ENCODE measurements at places on chromosomes 7 and 10.
A peak's percentile ranks its signal among the peaks of the same experiment; 100 is the strongest.

DNA sequence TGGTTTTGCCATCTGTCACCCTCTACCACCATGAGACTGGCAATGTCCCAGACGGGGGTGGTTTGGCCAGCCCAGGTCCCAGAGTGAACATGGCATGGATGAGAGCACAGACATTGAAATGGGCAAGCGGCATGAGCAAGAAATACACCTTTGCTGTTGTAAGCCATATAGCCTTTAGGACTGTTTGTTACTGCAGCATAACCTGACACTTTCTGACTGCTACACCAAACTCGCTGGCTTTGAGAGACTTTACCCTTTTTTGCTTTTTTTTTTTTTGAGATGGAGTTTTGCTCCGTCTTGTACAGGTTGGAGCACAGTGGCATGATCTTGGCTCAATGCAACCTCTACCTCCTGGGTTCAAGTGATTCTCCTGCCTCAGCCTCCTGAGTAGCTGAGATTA is 5.2 kb upstream of the MUC3A start:
- no peak for DNase-seq

GRCh38 chr10:6958711-6959110 is 378.6 kb upstream of the PRKCQ start:
- no peak for DNase-seq

DNA sequence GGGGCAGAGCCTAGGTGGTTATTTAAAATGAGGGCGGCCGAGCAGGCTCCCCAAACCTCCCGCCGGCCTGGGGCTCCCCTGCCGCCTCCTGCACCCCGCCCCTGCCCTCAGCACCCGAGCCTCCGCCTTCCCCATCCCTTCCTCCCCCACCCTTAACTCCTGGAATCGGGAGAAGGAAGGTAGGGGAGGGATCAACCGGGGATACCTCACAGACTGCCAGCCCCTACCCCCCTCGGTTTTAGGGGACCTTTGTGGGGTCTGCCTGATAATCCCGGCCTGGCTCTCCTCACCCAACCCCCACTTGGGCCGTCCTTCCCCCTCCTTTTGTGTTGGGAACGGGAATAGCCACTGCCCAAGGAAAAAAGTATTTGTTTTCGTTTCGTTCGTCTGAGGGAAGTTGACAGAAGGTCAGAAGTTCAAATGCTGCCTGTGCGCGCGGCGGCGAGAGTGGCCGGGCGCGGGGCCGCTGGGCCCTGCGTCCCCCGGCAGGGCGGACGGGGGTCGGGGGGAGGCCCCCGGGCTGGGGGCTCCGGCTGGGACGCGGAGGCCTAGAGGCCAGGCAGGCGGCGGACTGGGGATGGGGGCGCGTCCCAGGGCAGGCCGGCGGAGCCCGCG is 2.8 kb downstream of the SHH start:
- DNase-seq: no peak

GRCh38 chr7:85890244-85890811 is 703.5 kb upstream of the SEMA3D start:
- peak; percentile 2 for DNase-seq

GRCh38 chr10:72783410-72783833 is 91.5 kb downstream of the MCU start:
- DNase-seq: no peak

DNA sequence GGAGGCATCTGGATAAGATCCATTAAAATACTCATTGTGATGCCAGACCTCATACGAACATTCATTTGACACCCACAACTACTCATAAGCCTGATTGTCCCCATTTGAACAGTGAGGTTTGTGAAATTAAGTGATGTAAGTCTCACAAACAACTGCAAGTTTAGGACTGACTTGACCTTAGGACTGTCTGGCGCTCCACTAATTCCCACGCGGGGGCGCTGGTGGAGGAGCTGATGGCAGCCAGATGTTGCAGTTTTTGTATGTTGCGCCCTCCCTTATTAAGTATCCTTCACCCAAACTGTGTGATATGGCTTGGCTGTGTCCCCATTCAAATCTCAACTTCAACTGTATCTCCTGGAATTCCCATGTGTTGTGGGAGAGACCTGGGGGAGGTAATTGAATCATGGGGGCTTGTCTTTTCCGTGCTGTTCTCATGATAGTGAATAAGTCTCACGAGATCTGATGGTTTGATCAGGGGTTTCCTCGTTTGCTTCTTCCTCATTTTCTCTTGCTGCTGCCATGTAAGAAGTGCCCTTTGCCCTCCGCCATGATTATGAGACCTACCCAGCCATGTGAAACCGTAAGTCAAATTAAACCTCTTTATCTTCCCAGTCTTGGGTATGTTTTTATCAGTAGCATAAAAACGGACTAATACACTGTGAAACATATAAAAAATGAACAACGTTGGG is 20.3 kb upstream of the TIAL1 start:
- no peak for DNase-seq

DNA sequence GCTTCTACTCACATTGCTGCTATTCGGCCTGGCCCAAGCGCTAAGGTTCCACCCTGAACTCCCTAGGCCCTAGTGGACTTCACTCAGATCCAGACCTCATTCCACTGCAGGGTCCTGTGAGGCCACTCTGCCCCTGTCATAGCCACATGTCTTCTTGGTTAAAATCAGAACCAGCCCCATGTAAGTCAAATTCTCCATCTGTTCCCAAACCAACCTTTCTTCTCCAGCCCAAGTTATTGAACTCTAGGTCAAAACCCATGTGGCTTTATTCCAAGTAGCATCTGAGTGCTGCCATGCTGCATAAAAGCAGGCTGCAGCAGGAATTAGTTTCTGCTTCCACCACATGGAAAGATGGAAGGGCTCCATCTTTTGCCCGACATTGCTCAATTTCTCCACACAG is 281.2 kb downstream of the SNX13 start:
- no peak for DNase-seq

- no peak for DNase-seq
These were observed 73.9 kb downstream of the TMEM130 start for GRCh38 chr7:98795741-98796493.

DNA sequence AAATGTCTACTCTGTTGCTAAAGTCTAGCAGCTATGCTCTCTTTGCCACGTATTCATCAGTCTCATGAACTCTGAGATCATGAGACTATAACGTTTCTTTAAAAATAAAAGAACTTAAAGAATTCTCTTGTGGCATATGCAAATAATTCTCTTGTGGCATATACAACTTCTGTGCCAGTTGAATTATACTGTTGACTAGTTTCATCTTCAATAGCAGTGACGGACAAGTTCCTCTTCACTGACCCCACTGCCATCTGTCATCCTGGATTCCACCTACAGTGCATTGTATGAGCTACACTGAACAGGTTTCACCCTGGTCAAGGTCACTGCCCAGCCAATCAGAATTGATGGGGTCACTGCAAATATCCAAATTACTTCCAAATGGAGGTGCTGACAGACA is 88.2 kb downstream of the CD36 start:
- no peak for DNase-seq

- DNase-seq: no peak
These were observed 50.8 kb downstream of the GSDME start for GRCh38 chr7:24706211-24707170.

DNA sequence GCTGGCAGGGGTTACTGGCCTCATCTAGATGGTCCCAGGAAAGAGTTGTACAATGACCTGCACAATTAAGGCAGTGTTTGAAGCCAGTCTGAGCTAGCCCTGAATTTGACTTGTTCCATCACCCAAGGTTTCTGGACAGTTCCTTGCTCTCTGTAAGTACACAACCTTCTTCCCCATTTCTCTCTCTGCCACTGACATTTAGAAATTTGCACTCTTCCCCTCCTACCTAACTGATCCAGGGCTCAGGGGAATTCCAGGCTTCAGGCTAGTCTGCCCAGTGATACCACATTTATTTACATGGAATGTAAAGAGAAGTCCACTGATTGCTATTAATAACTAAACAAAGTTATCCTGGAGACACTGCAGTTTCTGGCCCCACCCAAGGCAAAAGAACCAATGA is 139.0 kb upstream of the GPR26 start:
- no peak for DNase-seq

- DNase-seq: no peak
These were observed 10.3 kb downstream of the MAT1A start for GRCh38 chr10:80279146-80279545.

DNA sequence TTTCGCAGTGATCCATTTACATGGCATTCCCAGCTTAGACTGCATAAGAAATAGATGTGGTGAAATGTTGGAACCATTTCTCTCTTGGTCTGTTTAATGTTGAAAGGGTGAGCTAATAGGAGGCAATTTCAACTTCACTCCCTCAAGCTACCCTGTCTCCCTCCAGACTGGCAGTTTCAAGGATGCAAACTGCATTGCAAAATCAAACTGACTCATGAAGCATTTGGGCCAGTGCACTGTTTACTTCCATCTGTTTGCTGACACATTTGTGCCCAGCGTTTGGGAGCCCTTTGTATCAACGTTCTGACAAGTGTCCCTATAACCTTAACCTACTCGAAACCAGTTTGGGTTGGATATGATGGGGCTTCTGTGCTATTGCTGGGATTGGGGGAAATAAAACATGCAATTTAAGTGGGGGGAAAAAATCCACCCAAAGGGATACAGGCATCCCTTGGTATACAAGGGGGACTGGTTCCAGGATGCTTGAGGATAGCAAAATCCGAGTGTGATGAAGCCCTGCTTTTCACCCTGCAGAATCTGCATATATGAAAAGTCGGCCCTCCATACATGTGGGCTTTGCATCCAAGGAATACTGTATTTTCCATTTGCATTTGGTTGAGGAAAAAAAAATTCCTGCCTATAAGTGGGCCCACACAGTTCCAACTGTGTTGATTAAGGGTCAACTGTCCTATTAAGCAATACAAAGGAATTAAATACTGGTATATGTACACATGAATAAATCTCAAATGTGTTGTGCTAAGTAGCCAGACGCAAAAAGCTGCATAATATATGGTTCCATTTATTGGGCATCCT is 15.6 kb downstream of the RHEB start:
- no peak for DNase-seq

DNA sequence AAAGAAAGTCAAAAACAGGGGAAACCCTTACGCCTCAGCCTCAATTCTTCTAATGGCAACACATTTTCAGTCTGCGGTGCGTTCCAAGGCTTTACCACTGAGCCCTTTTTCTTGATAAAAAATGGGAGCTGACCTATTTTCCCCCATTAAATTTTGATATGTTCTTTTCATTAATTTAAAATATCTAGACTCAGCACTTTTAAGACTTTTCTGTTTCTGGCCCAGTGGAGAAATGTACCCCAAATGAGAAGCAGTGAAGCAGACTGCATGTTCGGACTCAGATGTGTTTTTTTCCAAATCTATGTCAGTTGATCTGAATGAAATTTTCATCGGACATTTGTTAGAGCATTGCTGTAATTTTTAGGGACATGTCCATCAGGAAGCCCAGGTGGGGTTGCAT is 126.2 kb downstream of the SEC23IP start:
- DNase-seq: no peak

GRCh38 chr10:51204066-51204465 is 129.8 kb downstream of the PRKG1 start:
- DNase-seq: no peak

DNA sequence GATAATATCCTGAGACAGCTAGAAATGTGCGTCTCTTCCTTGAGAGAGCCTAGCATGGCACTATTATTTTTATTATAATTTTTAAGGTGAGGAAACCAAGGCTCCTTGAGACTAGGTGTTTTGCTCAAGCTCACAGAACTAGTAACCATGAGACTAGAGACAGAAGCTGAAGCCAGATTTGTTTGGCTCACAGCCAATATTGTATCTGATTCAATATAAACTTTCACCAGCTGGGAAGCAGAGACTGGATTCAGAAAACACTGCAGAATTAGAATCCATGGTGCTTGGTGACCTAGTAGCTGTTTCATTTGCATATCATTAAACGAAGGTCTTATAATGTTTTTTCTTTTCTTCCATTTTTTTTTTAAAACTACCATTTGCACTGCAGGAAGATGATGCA is 64.4 kb downstream of the DNAJB9 start:
- DNase-seq: no peak

GRCh38 chr10:75967491-75967890 is 536.1 kb downstream of the LRMDA start:
- DNase-seq: no peak

DNA sequence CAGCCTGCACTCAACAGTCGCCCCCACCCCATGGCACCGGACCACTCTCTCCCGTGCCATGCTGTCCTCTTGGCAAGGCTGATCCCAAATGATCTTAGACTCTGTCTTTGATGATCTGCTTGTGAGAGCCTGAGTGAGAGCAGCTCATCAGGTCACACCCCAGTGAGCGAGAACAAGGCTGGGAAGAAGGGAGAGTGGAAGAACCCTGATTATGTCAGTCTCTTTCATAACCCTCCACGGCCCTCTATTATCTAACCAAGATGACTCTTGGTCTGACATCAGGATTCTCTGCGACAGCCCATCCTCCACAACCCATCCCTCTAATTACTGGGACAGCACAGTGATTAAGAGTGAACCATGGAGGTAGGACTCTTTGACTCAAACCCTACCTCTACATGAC is 53.1 kb upstream of the C7orf33 start:
- DNase-seq: no peak

GRCh38 chr7:153022475-153023193 is 263.1 kb downstream of the ACTR3B start:
- no peak for DNase-seq

GRCh38 chr10:96345222-96345621 is 13.6 kb downstream of the OPALIN start:
- no peak for DNase-seq

GRCh38 chr7:82441669-82442478 is 1.7 kb downstream of the CACNA2D1 start:
- peak; percentile 25 for DNase-seq

- DNase-seq: no peak
These were observed 79.3 kb downstream of the FZD1 start for GRCh38 chr7:91343420-91343960.

GRCh38 chr7:4745265-4745919 is 30.0 kb upstream of the AP5Z1 start:
- no peak for DNase-seq

DNA sequence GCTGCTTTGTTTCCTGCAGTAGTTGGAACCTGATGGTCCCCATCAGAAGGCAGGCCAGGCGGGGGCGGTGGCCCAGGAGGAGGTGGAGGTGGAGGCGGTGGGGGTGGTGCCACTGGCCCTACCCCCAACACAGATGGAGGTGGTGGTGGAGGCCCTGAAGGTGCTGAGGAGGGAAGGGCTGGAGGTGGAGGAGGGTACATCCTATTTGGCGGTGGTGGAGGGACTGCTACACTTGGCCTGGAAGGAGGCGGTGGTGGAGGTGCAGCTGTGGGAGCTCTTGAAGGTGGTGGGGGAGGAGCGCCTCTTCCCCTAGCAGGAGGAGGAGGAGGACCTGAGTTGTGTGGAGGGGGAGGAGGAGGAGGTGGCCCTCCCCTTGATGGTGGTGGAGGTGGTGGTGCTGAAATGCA is 36.8 kb downstream of the LMOD2 start:
- DNase-seq: no peak

GRCh38 chr10:132840698-132841614 is 55.0 kb upstream of the NKX6-2 start:
- DNase-seq: no peak

DNA sequence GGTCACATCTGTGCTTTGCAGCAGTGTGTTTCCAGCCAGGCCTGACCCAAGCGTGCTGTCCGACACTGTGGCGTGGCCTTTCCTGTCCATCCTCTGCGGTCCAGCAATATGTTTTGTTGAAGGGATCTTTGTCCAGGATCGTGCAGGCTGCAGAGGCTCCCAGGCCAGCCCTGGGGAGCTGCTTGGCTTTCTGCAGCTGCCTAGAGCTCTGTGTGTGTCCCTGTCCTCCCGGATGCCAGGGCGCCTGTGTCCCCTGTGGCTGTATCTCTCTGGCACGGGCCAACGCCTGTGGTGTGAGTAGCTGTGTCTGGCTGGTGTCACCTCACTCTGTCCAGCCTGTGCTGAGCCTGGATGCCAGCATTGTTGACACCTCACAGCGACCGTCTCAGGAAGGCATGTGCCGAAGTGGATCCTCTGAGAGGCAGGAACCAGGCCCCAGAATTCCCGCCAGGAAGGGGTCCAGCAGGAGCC is 94.5 kb downstream of the INPP5A start:
- no peak for DNase-seq

Measured in NCI-H2029 treated with DMSO at 0.1 percent for 48 hours (cell line).